ENCODE measurements at places on chromosomes 4 and X.
A peak's percentile ranks its signal among the peaks of the same experiment; 100 is the strongest.

- DNase-seq, result no peak
Measured at GRCh38 chr4:140807491-140808252, 51.5 kb upstream of the TBC1D9 start.

GRCh38 chr4:89299153-89299791, 8.3 kb downstream of the GPRIN3 start:
- DNase-seq, result no peak

DNA sequence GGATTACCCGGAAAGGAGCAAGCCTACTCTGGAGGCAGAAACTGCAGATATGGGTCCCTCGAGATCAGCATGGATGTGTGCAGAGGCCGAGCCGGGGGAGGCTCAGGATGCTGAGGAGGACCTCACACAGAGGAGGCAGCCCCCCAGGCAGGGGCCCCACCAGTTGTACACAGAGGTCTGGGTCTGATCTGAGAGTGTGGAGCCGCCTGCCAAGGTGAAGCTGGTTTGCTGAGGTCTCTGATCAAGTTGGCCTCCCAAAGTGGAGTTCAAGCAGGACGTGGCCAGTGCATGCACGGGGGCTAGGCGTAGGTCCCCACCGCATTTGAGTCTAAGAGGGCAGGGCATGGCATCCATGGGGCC, 35.0 kb downstream of the ACOX3 start:
- DNase-seq, result no peak

GRCh38 chr4:175641024-175641423, 171.0 kb downstream of the GPM6A start:
- no peak for DNase-seq

GRCh38 chrX:71671043-71671780, 3.9 kb downstream of the LOC101059915 start:
- DNase-seq, result peak; percentile 54

DNA sequence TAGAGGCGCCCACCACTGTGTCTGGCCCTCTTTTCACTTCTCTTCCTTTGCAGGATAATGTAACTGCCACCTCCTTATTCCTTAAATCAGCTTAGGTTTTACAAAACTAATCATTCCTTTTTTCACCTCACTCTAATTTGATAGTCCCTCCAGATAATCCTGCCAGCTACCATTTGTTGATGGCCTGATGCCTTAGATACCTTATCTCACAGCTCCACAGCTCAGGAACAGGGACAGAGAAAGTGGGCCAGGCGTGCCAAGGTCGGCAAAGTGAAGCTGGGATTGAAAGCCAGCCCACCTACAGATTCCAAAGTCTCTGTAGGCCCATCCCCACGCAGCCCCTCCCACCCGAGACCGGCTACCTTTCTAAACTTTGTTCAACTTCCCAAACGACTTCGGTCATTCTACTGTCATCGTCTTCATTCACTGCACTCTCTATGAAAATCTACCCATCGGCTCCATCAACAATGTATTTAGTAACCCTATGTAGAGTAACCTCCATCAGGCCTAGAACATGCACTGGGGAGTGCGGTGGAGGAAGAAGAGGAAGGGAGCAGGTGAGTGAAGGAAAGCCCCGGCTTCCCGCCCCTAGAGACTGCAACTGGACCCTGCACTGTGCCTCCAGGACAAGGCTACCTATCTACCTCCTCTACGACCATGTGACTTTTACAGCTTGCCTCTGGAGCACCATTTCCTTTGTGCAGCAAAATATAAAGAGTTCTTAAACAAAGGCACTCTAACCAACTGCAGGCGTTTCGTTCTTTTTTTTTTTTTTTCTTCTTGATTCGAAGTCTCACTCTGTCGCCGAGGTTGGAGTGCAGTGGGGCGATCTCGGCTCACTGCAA, 1.5 kb downstream of the CASP6 start:
- no peak for DNase-seq

Data from stimulated activated CD4-positive, alpha-beta T cell treated with anti-CD3 and anti-CD28 coated beads, Interleukin-2, amount 100 ng/mL, for 4 hours (primary cell).